Urinary bladder (tissue), 4 donors: ENCODE measurements at places on chromosomes 2 and 18. TPM values are rescaled to one million over a fixed set of nuclear protein-coding genes. Genes with fewer than 3 reads are reported as not detected.

DNA sequence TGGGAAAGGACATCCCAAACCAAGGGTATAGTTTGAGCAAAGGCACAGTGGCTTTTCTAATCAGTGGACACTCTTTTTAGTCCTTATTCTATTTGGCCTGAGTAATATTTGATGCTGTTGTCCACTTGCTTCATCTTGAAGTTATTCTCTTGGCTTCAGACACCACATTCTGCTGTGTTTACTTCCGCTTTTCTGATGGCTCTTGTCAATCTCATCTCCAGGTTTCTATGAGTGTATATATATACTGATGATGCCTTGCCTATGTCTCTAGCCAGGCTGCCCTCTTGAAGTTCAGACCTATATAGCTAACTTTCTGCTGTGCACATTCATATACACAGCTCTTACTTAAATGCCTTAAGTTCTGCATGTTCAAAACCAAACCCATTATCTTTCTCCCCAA lies 83.1 kb downstream of the EFEMP1 start:
- DNase-seq: no peak

DNA sequence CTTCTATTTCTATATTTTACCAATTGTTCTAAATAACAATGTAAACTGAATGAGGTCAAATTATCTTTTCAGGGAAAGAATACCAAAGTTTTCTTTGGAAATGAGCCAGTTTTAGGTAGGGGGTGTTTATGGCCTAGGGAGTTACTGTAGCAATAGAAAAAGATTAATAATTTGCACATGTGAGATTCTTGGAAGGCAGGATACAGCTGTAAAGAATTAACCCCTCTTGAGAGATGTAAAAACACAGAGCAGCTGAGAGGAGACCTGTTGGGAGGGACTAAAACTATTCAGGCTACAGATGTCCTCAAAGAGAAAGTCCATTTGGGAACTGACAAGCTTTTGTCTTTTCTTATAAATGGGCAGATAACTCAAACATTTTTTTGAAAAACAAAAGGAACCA lies 182.2 kb downstream of the FIGN start:
- DNase-seq: no peak

DNA sequence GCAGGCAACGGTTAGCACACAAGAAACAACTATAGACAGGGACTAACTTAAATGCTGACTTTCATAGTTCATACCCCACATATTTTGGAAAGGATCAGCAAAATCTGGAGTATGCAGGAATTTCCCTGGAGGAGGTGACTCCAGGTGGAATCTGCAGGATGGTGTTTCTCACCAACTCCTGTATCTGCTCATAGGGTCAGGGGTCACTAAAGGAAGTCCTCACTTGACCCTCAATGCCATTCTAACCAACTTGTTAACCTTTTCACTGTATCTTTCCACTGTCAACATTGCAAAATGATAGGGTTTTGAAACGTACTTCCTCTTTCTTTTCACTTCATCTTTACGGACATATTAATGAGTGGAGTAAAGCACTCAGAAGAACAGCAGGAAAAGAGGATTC lies 207.0 kb upstream of the CXCR4 start:
- DNase-seq: no peak

The DLX2 gene
- polyA plus RNA-seq: 0.08 TPM

DNA sequence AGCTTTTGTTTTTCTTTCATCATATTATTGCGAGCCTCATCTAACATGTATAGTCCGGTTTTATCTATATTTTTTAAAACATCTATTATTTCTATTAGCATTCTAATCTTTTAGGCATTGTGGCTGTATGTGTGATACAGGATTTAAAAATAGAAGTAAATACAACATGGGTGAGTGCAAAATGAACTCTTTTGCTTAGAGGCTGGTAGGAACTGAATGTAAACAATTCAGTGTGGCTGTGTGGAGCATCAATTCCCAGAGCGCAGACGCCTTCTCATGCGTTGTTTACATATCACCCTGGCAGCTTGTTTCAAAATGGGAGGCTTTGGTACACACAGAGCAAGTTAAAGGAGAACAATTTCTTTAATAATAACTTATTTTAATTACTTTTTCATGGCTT lies 836 bp downstream of the DTNA start:
- no peak for DNase-seq
